Ascending aorta (tissue), 2 donors: ENCODE measurements at places on chromosomes 2 and 18.

DNA sequence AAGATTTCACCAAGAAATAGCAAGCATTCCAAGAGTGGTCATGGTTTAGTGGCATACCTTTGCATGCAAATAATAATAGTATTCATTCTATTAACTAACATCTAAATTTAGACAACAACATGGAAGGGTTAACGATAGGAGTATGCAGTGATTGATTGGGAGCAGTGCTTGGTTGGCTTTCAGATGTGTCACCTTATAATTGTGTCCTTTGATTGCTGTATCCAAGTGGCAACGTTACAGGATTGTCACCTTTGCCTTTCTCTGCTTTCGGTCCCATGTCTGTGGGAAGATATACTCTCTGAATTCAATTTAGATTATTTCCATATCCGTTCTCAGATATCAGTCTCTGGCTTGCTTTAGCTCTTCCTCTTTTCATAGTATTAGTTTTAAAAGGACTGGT, 152.8 kb upstream of the MAP3K20 start:
- DNase-seq: no peak

- DNase-seq: no peak
Observed at GRCh38 chr2:102120701-102121159, 21.8 kb upstream of the IL1R1 start.

- no peak for DNase-seq
Observed at GRCh38 chr18:11999429-11999828, 18.1 kb downstream of the IMPA2 start.

- DNase-seq: no peak
Observed at GRCh38 chr2:220300806-220301205, 673.4 kb downstream of the SLC4A3 start.

DNA sequence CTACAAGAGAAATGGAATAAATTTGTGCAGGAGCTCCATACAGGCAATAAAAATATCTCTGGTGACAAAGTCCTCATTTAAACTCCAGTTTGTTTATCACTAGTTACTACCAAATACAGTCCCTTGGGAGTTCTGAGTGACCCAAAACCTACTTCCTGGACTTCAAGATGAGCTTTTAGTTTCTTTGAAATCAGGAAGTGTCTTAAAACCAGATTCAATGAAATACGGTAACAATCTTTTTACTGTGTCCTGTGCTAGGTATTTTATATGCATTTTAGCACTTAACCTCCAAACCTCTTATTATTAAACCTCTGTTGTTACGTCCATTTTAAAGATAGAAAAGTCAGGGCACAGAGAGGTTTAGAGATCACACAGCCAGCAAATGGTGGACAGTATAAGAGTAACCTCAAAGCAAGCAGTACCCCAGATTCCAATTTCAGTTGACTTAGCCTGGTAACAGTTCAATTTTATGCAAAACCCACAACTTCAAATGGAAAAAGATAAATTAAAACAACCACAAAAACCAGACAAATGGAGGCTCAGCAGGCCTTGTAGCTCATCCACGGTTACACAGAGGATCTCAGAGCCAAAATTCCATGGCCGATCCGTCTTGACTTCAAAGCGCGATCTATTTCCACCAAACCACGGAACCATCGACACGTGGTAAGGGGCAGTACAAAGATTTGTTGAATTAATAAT, 1.3 kb upstream of the KCMF1 start:
- no peak for DNase-seq

- no peak for DNase-seq
Observed at GRCh38 chr2:190582736-190583506, 48.4 kb upstream of the NEMP2 start.

DNA sequence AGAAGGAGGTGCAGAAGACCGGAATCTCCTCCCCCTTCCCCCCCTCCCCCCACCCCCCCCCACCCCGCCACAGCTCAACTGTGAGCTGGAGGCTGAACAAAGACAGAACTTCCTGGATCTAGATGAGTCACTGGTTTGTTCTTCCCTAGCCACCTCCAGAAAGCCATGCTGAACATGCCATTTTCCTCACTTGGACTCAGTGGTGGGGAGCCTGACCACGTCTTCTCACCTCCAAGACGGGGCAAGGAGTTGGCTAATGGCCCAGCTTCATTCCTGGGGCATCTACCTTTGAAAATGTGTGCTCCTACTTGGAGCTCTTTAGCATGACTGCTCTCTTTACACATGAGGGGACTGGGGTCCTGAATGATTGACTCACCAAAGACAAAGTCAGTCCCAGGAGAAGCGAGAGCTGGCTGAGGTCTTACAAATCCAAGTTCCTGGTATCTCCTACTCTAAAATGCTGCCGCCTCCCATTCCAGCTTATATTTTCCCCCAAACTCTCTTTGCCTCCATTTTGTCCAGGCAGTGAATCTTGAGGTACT, 22.6 kb upstream of the FZD5 start:
- no peak for DNase-seq
